ENCODE measurements at places on chromosomes 5 and 9.

GRCh38 chr5:15752663-15753285, 252.8 kb downstream of the FBXL7 start:
- DNase-seq: no peak

DNA sequence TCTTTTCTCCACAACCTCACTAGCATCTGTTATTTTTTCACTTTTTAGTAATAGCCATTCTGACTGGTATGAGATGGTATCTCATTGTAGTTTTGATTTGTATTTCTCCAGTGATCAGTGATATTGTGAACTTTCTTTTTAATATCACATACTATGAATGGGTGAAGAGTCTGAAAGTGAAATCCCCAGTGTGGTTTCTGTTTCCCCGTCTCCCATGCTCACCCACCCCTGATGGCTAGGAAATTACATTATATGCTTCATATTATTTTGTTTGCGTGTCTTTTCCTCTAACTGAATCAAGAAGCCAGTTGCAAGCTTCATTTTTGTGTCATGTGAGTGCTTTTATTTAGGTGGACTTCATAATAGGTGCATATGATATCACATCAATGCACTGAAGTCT, 171.1 kb downstream of the ARHGAP26 start:
- no peak for DNase-seq

DNA sequence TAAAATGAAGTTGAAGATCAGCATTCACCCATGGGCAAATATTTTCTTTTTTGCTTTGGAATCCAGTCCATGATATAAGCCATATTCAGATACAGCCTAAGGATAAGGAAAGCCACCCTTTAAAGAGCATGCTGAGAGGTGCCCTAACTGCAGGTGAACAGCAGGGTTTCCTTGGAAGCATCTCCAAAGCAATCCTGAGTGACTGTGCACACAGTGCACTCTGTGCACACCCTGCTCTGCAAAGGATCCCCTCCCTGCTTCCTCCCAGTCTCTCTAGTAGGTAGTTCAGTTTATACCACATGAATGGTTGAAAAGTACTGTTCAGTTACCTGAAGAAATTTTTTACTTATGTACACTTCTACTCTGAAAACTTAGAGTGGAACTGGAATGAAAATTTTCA, 491.4 kb downstream of the RASEF start:
- DNase-seq: no peak

GRCh38 chr5:41871852-41872251, 1.6 kb upstream of the OXCT1 start:
- DNase-seq: no peak

- no peak for DNase-seq
These were observed 16.9 kb downstream of the PCSK5 start for GRCh38 chr9:75907329-75907728.

GRCh38 chr9:128702949-128703615, 779 bp downstream of the PKN3 start:
- DNase-seq: peak; percentile 77

DNA sequence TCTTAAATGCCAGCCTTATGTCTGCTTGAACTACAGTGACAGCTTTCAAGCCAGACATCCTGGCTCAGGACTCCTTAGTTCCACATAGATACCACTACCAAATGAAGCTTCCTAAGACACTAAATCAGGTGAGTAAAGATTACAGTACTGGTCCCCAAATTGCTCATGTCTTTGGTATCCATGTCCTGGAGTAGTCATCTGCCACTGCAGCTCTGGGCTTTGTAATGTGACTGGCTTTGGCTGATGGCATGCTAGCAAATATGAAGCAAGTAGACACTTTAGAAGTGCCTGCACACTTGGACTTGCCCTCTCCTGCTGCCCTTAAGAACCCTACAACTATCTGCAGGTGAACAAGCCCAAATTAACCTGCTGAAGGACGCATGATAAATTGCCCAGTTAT, 334.9 kb downstream of the BNC2 start:
- no peak for DNase-seq

GRCh38 chr5:101846496-101846895, 449.6 kb downstream of the SLCO4C1 start:
- DNase-seq: no peak

DNA sequence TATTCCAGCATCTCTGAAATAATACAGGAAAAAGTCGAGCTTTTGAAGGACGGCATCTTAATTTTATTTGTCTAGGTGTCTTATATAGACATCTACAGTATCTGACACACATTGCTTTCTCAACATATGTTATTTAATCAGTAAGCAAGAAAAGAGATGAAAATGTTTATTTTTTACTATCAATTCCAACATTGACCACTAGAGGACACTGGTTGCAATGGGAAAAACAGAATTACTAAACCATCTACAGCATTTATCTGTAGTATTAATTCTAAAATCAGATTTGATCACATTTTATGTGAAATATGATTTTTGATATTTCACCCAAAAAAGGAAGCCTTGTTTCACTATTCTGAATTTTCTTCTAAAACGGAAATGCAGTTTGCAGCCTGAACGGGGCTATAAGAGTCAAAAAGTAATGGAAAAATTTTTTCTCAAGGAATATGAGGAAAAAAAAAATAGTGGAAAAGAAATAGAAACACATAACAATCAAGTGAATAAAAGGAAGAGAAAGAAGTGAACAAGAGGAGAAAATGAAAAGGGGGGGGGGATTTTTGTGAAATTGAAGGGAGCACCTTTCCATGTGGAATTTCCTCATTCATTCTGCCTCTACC, 98.6 kb downstream of the OSTF1 start:
- DNase-seq: no peak

- no peak for DNase-seq
These were observed 131.8 kb upstream of the DAP start for GRCh38 chr5:10892911-10893215.

DNA sequence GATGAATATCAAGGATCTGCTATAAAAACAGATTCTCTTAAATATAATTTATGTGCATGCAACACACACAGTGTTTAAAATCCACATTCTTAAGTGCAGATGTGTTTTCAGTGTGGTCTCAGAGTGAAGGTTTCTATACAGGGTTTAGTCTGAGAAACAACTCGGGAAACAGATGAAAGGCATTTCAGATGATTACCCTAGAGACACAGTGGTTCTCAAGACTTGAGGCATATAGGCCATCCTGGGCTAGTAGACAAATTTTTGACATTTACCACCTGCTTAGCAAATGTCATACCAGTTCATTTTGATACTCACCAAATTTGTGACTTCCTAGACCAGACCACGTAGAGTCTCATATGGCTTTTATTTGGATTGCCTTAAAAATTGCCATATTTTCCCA, 216.5 kb downstream of the ARL15 start:
- DNase-seq: no peak

GRCh38 chr5:143217065-143217803, 186.3 kb downstream of the NR3C1 start:
- DNase-seq: no peak

GRCh38 chr9:131048332-131048731, 39.4 kb downstream of the LAMC3 start:
- DNase-seq: no peak

GRCh38 chr9:37978983-37979382, 75.1 kb upstream of the SLC25A51 start:
- no peak for DNase-seq

DNA sequence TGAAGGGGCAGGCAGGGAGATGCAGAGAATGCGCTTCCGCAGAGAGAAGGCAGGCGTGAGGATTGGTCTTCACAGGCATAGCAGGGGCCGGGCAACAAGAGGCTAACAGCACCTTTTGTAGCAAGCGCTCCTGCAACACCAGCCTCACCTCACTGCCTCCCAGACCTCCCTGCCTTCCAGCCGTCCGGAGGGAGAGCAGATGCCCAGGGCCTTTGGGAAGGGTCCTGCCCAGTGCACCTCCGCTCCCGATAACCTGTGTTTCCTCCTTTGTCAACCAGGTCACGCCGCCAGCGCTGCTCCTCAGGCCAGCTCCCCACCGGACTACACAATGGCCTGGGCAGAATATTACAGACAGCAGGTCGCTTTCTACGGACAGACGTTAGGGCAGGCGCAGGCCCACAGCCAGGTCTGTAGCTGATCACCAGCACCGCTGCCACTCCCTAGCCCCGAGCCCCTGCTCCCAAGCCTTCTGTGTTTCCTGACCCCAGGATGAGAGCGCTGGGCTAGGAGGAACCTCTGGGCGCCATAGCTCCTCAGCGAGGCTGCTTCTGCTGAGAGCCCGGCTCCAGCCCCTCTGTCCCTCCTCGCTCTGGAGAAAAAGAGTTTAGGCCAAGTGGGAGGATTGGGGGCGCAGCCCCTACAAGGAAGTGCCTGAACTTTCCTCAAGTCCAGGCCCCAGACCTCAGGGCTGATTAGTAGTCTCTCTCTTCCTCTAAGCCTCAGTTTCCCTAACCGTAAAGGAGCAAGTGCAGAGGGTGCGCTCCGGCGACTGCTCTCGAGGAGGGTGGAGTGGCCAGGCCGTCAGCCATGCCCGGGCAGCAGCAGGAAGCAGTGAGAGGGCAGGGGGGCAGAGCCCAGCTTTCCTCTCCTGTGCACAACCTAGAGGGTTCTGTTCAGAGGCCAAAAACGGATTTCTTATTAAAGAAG, 28.4 kb upstream of the PRDM12 start:
- DNase-seq: no peak

DNA sequence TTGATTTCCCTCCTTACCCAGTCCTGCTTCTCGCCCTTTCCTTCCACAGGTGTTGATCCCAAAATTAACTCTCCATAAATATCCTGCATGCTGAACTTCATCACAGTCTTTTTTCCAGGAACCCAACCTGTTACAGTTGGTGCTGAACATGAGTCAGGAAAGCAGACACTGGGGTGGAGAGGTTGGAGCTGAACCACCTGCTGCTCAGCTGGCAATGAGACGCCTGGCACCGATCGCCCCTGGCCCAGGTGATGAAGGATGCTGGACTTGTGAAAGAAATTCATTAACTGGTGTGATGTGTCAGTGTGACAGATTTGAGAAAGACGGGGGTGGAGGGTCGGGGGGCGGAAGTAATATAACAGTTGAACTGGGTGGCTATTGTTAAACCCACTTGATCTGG, 30.6 kb downstream of the CPLX2 start:
- no peak for DNase-seq
